Activated naive CD4-positive, alpha-beta T cell (primary cell): ENCODE measurements at places on chromosomes 2 and 18.
A peak's percentile ranks its signal among the peaks of the same experiment; 100 is the strongest.

DNA sequence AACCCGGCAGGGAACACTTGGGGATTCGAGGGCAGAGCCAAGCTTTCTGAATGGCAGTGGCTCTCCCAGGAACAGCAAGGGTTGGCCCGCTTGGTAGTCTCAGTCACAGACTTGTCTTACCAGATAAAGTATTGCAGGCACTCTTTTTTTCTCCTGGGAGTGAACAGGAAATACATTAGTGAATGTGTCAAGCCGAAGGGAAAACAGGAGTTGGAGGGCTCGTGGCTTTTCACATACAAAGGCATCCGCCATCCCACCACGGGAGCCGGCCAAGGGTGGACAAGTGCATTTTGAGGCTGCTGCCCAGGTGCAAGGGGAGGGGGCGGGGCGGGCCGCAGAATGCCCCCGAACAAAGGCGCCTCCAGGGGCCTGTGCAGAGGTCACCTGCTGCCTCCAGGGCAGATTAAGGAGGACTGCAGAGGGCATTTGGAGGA is 163.3 kb upstream of the SIX3 start:
- no peak for DNase-seq

DNA sequence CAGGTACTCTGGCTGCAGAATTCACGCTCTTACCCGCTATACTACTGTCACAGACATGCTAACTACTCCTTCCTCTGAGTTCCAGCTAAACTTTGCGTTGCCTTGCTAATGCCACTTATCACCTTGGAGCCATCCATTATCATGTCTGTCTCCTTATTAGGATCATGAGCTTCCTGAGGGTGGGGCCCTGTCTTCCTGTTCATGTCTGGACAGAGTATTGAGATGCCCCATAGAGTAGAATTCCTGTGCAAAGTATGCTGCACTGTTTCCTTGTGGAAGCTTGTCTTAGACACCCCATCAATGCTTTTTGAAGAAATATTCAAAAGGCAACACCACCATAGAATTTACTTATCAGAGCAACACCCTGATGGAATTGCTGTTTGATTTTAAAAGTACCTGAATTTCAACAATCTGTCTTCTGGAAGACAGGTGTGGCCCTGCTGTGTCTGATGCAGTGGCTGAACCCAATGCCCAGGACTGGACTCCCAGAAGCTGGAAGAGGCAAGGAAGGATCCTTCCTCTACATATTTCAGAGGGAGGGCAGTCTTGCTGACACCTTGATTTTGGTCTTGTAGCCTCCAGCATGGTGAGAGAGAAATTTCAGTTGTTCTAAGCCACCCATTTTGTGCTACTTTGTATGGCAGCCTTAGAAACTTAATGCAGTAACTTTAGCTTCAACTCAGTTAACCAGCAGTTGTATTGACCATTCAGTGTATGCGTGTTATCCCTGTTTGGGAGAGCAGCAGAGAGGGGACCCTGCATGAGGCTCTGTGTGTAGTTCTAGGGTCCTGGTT is 5.6 kb downstream of the LAMA3 start:
- DNase-seq: no peak

GRCh38 chr2:235679471-235679870 is 185.6 kb downstream of the AGAP1 start:
- no peak for DNase-seq

- DNase-seq: no peak
Observed at GRCh38 chr2:67213270-67213670, 183.9 kb upstream of the ETAA1 start.

GRCh38 chr2:239369631-239370161 is 31.1 kb downstream of the HDAC4 start:
- DNase-seq: peak; percentile 54
